ENCODE measurements at places on chromosomes 3 and 15. TPM values are rescaled to one million over a fixed set of nuclear protein-coding genes. Genes with fewer than 3 reads are reported as not detected.

DNA sequence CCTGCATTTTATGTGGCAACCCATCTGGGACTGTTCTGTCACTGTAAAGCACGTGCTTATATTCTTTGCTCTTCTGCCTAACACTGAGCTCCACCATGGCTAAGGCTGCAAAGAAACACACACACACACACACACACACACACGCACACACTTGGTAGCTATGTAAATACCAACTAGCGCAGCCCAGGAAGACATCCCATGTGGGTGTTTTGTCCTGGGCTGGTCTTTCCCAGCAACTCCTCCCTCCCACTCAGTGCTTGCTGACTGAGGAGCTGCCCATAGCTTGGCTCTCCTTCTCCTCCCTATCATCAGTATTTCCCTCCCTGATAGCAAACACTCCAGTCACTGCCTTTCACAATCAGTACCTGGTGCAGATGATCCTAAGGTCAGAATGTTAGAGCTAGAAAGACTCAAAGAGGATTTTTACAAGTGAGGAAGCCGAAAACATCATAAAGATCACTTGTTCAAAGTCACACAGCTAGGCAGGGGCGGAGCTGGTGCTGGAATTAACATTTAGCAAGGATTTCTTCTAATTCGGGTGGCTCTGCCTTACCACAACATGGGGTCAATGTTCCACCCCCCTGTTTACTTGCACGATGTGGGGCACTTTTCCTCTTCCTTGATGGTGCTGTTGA is 377.1 kb upstream of the TBL1XR1 start:
- H3K4me3 ChIP-seq = no peak overlapping the region
- no peaks in the 10 kb centered on the region for H3K4me1 ChIP-seq
- H3K27me3 ChIP-seq = no peaks in the 10 kb centered on the region
- no peak overlapping the region for H3K27ac ChIP-seq

DNA sequence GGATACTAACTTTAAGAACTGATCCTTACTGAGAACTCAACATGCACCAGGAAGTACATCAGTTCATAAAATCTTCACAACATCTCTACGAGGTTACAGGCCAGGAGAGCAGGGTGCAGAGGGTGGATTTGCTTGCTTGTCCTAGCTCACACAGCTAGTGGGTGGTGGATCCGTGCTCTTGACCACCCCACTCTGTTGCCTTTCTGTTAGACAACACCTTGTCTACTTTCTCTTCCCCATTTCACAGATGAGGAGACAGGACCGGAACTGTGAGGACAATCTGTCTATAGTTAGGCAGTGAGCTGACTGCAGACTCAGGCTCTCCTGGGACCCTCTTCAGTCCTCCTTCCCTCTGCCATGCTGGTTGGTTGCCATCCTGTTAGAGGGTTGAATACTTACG is 221.7 kb upstream of the TLE3 start:
- DNase-seq = no peak
- H3K27ac ChIP-seq = no peak overlapping the region
- no peak overlapping the region for H3K4me3 ChIP-seq
- peaks cover 16% of the 10 kb centered on the region for H3K27me3 ChIP-seq

GRCh38 chr3:181581656-181582055 is 130.1 kb upstream of the SOX2 start:
- H3K4me3 ChIP-seq = no peak overlapping the region
- H3K4me1 ChIP-seq = no peaks in the 10 kb centered on the region
- DNase-seq = no peak

GRCh38 chr3:10219737-10220136 is 28.5 kb upstream of the TATDN2 start:
- no peak for DNase-seq
- peak overlapping the region; percentile 14 for H3K27ac ChIP-seq
- no peaks in the 10 kb centered on the region for H3K27me3 ChIP-seq
- peaks cover 13% of the 10 kb centered on the region for H3K36me3 ChIP-seq

GRCh38 chr3:72152551-72153476 is 367.9 kb upstream of the PROK2 start:
- H3K36me3 ChIP-seq = peaks cover 2% of the 10 kb centered on the region
- no peak overlapping the region for H3K27ac ChIP-seq
- DNase-seq = no peak
- no peaks in the 10 kb centered on the region for H3K27me3 ChIP-seq

DNA sequence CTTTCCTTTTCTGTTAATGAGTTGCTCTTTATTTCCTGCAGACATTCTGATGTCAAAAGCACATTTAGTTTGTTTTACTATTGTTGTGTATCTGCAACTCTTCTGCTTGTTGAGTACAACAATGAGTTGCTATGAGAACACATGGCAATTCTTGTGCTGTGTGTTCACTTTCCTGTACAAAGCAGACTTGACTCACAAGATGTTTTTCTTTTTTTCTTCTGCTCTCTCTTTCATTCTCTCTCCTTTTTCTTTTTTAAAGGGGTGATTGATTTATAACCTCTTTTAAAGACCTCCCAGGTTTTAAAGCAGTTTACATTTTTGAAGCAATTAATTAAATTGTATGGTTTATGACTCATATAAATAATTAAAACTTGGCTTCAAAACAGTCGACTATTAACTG is 31.6 kb upstream of the ABHD10 start:
- H3K4me3 ChIP-seq = no peak overlapping the region
- no peak overlapping the region for H3K27ac ChIP-seq
- H3K27me3 ChIP-seq = peaks cover 7% of the 10 kb centered on the region
- no peaks in the 10 kb centered on the region for H3K36me3 ChIP-seq

GRCh38 chr15:100734586-100734985 is 132.2 kb downstream of the ASB7 start:
- no peak overlapping the region for H3K27ac ChIP-seq
- DNase-seq = no peak
- H3K27me3 ChIP-seq = no peaks in the 10 kb centered on the region
- H3K36me3 ChIP-seq = no peaks in the 10 kb centered on the region
- H3K4me3 ChIP-seq = no peak overlapping the region
- H3K4me1 ChIP-seq = no peaks in the 10 kb centered on the region

GRCh38 chr3:182479419-182480336 is 313.6 kb upstream of the ATP11B start:
- no peaks in the 10 kb centered on the region for H3K36me3 ChIP-seq
- no peak overlapping the region for H3K27ac ChIP-seq
- no peak for DNase-seq
- no peaks in the 10 kb centered on the region for H3K27me3 ChIP-seq

DNA sequence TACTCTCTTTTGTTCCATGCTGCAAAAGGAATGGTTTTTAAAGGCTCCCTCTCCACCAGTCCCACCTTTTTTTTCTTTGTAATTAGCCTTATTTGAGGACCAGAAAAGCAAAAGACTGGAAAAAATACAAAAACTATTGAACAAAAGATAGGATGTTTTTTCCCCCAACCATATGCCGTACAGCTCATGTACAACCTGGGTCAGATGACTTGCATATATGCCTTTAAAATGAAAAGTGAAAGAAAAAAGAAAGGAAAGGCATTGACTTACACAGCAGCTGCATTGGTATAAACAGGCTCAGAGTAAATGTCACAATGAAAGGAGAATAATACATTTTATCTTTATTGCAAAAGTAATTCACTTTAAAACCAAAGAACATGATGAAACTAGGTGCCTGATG is 69.5 kb upstream of the CMC1 start:
- peaks cover 14% of the 10 kb centered on the region for H3K4me1 ChIP-seq
- H3K36me3 ChIP-seq = peaks cover 15% of the 10 kb centered on the region
- peak overlapping the region; percentile 53 for H3K4me3 ChIP-seq

DNA sequence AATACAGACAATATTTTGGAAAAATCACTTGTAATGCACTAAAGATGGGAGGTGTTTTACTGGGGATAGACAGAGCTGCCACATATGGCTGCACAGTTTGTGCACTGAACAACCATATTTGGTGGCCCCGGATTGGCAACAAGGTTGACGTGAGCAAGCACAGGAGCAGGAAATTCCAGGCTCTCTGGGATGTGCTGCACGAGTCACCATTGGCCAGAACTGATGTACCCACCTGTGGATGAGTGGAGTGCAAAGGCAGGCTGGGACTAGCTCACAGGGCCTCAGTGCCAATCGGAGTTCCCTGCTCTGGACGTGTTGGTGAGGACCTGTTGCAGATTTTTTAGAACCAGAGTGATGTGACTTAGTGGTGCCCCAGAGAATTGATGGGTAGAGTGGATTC is 42.0 kb upstream of the SCAANT1 start:
- H3K4me1 ChIP-seq = peaks cover 26% of the 10 kb centered on the region
- H3K36me3 ChIP-seq = peaks cover 20% of the 10 kb centered on the region
- DNase-seq = no peak
- H3K27ac ChIP-seq = peak overlapping the region; percentile 52
- no peaks in the 10 kb centered on the region for H3K27me3 ChIP-seq
- H3K4me3 ChIP-seq = no peak overlapping the region

GRCh38 chr15:101607108-101607507 is 45.1 kb downstream of the TM2D3 start:
- H3K4me3 ChIP-seq = no peak overlapping the region
- H3K27ac ChIP-seq = no peak overlapping the region
- no peaks in the 10 kb centered on the region for H3K4me1 ChIP-seq
- no peaks in the 10 kb centered on the region for H3K27me3 ChIP-seq
- no peak for DNase-seq

DNA sequence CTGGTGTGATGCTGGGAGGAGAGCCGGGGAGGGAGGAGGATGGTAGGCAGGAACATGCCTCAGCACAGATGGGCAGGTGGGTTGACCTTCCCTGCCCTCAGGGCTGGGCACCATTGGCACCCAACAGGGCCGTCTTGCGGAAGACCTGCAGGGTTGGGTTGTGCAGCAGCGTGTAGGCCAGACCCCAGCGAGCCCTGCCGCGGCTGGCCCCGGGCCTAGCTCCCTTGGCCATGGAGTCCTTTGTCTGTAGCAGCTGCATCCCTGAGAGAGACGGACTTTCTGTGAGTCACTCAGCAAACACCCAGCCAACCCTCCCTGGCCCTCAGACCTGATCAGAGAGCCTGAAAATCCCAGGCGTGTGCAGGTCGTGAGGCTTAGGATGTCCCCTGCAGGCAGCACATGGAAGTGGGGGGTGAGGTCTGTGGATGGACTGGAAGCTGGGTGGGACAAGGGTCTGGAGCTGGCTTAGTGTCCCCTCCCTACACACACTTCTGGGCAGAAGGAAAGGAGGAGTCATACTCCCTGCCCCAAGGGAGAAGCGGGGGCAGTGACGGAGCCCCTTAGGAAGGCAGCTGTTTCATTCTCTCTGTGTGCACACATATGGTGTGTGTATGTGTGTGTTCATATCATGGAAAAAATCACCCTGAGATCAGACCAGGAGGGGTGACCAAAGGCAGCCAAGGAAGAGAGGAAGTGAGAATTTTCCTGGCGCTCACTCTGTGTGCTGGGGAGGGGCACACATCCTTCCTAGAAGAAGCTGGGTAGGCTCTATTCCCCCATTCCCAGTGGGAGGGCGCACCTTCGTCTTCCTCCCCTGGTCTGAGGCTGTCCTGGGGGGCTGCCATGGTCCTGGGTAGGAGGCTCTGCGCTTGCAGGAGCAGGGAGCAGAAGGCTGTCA is 6.7 kb downstream of the ISLR start:
- DNase-seq = no peak
- H3K4me3 ChIP-seq = no peak overlapping the region
- H3K4me1 ChIP-seq = no peaks in the 10 kb centered on the region
- no peak overlapping the region for H3K27ac ChIP-seq

GRCh38 chr3:111283165-111283564 is 211.5 kb downstream of the NECTIN3 start:
- DNase-seq = no peak
- H3K27me3 ChIP-seq = peaks cover 2% of the 10 kb centered on the region
- no peak overlapping the region for H3K27ac ChIP-seq
- H3K4me1 ChIP-seq = peaks cover 27% of the 10 kb centered on the region

DNA sequence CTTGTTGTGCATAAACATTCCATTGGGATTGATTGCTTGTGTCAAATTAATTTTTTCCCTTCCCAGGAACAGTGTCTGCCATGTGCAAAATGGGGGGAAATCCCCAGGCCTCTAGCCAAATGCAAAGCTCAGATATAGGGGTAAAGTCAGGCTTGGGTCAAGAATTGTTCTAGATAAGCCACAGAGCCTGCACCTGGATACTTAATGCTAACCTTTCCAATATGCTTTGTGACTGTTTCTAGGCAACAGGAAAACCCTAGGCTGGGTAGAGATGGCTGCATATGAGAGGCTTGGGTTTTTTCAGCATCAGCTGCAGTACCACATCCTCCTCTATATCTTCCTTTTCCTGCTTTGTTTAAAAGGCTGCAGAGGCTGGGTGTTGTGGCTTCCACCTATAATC is 61.9 kb upstream of the ROPN1 start:
- DNase-seq = no peak
- peaks cover 4% of the 10 kb centered on the region for H3K4me1 ChIP-seq

- no peaks in the 10 kb centered on the region for H3K36me3 ChIP-seq
- no peak overlapping the region for H3K27ac ChIP-seq
- DNase-seq = no peak
- no peak overlapping the region for H3K4me3 ChIP-seq
These were observed 29.2 kb downstream of the BFSP2 start for GRCh38 chr3:133429063-133429462.

DNA sequence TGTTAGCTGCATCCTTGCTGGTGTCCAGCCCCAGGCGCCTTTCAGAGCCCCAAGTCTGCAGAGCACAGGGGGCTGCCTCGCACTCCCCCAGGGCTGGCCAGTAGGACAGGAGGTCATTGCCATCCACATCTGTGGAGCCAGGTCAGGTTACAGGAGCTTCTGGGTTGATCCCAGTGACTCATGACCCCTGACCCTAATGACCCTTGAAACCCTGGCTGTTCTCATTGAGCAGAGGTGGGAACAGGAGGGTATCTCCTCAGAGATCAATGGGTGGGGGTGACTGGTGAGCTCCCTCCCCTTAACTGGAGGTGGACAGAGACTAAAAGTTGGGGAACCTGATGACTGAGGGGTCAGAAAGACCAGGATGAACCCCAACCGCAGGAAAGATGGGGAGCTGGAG is 6.1 kb upstream of the SLC26A6 start:
- H3K36me3 ChIP-seq = peaks cover 11% of the 10 kb centered on the region
- no peaks in the 10 kb centered on the region for H3K27me3 ChIP-seq
- no peak overlapping the region for H3K4me3 ChIP-seq

Gene CILP
- 0.05 TPM for total RNA-seq

Gene TNNC1
- 2.1 TPM for total RNA-seq

Gene MAGEL2
- not detected for total RNA-seq

Gene ARHGEF26
- total RNA-seq = 0.08 TPM

Gene DCUN1D1
- total RNA-seq = 80.8 TPM

Gene GDPGP1
- 10.0 TPM for total RNA-seq

Gene ARPIN
- not detected for total RNA-seq

Gene GABRB3
- total RNA-seq = 0.11 TPM

Gene TP63
- not detected for total RNA-seq

Gene GPR87
- not detected for total RNA-seq

Gene CLRN1
- not detected for total RNA-seq

All from activated CD8-positive, alpha-beta T cell treated with anti-CD3 and anti-CD28 coated beads, Interleukin-2, amount 10 ng/mL, durations not matched to agents 7 days and 5 days (primary cell).